Brain microvascular endothelial cell (primary cell): ENCODE measurements at places on chromosomes 3 and 15.

DNA sequence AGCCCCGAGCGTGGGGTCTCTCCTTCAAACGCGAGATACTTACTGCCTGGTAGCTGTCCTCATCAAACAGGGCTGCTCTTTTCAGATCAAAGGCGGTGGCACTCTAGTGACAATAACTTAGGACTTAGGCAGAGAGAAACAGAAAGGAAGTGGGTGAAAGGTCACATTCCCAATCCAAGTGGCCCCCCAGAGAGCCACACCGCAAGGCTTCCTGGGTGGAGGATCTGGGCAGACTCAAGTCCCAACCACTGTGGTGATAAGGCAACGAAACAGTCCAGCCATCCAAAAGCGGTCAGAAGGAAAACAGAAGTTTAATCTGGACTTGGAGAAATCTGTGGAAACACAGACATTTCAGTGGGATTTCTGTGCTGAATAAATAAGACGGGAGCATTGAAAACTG, 227.2 kb downstream of the ADAMTS17 start:
- peak; percentile 70 for DNase-seq

DNA sequence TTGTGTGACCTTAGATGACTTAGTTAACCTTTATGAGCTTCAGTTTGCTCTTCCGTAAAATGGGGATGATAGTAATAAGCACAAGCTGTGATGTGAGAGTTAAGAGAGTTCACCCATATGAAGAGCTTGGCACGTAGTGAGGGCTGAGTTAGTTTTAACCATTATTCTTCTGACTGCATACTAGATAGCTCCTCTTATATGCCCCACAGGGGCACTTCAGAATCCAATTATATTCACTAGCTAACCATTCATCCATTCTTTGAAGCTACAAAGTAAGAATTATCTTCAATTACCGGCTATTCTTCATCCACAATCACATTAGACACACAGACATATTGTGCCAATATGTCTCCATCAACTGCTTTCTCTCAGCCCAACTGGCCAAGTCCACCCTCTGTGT, 159.0 kb upstream of the STT3B start:
- DNase-seq: no peak

DNA sequence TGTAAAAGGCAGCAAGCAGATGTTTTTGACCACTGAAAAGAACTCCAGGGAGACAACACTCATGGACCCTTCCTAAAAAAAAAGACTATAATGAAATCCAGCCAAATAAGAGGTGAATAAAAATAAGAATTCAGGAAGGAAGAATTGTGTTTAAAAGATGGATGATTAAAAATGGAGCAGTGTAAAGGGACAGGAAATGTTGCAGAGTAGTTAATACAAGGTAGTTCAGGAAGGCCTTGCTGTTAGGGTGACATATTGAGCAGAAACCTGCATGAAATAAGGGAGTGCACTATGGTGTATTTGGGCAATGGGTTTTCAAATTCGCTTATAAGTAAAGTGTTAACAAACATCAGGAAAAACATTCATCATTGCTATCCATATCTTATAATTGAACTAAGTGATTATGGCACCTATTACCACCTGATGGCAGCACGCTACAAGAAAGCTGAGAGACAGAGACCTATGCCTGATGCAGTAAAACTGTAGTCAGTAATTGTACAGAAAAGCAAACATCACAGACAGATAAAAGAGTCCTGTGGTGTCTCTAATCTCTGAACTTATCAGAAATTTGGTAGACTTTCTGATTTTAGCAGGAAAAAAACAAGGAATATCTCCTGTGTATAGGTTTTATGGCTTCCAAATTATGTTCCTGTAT, 5.8 kb upstream of the DBR1 start:
- DNase-seq: peak; percentile 57

GRCh38 chr3:37905987-37906674, 44.5 kb downstream of the CTDSPL start:
- peak; percentile 22 for DNase-seq

- DNase-seq: no peak
Measured at GRCh38 chr3:173238091-173238490, 97.1 kb upstream of the SPATA16 start.

DNA sequence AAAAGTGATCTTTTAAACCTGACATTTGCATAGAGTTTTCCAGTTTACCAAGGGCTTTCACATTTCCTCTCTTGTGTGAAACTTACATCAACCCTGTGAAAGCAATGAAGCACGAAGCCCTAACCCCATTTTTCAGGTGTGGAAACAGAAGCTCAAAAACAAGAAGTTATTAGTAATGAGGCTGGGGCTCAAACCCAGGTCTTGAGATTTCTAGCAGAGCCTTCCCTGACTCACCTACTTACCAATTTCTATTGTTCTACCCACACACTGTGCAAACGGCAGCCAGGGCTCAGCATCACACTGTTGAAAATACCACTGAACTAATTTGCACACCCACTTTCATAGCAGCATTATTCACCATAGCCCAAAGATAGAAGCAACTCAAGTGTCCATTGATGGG, 117.8 kb upstream of the IGF1R start:
- DNase-seq: no peak

GRCh38 chr15:68631601-68632051, 52.8 kb downstream of the CORO2B start:
- no peak for DNase-seq

DNA sequence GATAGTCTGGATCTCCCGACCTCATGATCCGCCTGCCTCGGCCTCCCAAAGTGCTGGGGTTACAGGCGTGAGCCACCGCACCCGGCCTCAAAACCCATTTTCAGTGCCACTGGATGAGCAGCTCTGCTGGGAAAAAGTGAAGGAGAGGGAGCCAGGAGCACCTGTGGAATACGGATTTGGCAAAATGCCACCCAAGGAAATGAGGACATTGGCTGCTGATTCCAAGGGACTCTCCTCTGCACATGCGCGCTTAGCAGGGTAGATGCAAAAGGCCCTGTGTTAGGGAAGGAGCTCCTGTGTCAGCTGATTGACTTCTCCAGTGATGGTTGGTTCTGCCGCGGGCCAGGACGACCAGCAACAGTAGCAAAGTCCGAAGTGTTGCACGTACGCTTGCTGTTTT, 43.4 kb upstream of the IGF1R start:
- no peak for DNase-seq

DNA sequence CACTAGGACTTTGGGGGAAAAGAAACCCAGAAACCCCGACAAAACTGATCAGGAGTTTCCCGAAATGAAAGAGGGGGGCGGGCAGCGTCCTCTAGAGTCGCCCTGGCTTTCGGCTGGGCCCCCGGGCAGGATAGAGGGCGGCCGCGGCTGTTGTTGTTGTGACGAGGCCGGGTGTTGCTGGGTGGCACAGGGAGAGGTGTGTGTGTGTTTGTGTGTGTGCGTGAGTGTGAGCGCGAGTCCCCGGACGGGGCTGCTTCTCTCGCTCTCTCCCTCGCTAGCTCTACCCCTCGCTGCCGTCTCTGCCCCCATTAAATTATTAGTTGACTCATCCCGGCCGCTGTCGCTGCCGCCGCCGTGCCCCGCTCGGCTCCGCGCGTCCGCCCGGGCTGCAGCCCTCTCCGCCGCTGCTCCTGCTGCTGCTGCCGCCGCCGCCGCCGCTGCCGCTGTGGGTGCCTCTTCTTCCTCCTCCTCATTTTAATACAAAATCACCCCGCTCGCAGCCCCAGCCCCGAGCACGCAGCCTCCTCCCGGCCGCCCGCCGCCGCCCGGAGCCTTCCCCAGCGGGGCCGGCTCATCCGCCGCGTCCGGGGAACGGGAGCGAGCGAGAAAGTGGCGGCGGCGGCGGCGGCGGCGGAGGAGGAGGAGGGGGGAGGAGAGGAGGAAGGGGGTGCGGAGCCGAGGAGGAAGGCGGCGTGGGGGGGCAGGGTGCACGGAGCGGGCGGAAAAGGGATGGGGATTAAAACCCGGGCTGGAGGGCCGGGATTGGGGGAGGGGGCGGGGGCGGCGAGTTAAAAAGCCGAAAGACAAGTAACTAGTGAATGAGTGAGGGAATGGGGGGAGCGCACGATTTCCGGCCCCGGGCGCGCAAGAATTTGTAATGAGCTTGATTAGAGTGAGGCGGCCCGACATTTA, at the start of gene SATB1:
Gene SATB1, minus strand, starts transcription at position 611 of the 912 bp plus-strand sequence. CDS start 4,372 bp downstream, outside the sequence.
- peak; percentile 47 for DNase-seq

DNA sequence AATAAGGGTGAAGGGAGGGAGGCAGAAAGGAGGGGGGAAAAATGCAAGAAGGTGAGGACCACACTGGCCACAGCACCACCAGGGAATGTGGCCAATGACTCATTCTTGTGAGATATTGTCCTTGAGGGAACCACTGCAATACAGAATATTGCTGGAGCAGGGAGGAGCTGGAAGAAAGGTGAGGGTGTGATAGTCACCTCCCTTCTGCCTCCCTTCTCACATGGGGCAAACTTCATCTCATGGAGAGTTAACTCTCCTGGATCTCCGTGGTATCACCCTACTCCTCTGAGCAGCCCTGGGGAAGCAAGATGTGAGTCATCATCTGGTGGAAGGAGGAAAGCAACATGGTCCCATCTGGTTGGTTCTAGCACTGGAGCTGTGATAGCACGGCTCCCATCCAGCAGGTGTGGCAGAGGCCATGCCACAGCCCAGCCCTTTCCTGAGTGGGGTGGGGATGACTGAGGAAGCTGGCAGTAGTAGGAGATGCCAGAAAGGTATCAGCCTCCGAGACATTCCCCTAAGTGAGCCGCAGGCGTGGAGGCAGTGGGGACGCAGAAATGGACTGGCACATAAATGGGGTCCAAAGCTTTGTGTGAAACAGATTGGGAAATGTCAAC, 115.9 kb upstream of the LPP start:
- no peak for DNase-seq

- no peak for DNase-seq
Measured at GRCh38 chr3:130256821-130257340, 88.6 kb upstream of the COL6A5 start.

DNA sequence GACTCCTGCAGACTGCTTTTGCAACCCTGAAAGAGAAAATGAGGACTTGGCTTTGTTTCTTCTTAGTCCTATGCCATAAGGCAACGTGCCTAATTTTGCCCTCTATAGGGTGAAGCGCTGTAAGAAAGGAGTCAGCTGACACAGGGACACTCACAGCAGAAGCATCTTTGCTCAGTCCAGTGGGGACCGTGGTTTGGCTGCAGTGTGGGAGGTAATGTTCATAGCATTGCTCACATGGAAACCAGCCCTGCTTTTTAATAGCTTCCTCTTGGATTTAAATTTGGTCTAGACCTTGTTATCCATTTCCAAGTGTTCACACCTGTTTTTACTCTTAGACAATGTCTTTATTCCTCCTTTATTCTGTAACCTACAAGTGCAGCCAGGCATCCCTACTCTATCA, 1032.1 kb downstream of the NTRK3 start:
- no peak for DNase-seq

- DNase-seq: peak; percentile 9
Measured at GRCh38 chr3:78751266-78751665, 1016.5 kb downstream of the ROBO1 start.

- peak; percentile 69 for DNase-seq
Measured at GRCh38 chr3:175430983-175431773, 572.0 kb downstream of the NAALADL2 start.

- peak; percentile 62 for DNase-seq
Measured at GRCh38 chr15:72312605-72313447, 7.1 kb downstream of the CELF6 start.

DNA sequence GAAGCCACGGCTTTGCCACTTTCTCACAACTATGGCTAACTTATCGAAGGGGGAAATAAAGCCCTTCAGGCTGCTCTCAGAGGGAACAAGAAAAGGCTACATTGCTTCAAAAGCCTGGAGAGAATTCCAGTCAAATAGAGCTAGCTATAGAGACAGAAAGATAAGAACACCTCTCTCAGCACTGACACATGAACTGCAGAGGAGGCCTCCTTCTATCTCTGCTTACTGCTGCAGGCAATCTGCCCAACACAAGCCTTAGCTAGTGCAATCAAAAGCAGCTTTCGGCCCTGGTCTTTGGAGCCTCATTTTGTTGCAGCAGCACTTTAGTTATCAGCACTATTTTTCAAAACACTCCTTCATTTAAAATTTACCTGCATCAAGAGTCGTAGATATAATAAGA, 118.4 kb upstream of the ROBO1 start:
- peak; percentile 21 for DNase-seq

DNA sequence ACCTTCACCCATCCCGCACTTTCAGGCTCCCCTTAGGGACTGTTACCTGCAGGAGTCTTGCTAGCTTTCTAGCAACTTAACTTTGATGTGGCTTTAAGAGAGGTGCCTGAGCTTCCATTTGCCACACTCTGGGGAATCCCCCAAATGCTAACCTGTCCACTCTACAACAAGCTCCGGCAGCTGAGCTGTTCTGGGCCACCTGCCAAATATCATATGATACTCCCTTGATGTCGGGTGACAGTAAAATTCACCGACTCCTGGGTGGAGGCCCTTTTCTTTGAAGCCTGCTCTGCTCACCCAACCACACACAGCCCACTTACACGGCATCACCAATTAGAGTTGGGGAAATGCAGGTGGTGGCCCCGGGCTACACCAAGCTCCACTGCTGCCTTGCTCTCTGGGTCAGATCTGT, 38.0 kb upstream of the XCR1 start:
- no peak for DNase-seq

DNA sequence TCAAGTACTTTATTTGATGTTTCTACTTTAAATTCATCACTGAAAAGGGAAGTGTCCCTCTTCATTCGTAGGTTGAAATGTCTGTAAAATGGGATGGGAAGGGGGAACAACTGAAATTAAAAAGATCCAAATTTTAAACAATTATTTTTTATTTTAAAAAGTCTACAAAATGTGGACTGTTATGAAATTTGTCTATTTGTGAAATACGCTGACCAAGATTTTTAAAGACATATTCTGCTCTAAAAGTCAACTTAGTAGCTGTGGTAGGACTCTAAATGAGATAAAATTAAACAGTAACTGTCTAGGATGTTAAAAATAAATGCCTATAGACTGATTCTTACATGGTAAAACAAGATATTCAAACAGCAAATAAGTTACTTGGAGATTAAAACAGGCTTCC, 67.3 kb downstream of the ADAM10 start:
- no peak for DNase-seq

- no peak for DNase-seq
Measured at GRCh38 chr15:78224023-78224411, 10.3 kb downstream of the ACSBG1 start.

GRCh38 chr15:52653431-52653964, 25.7 kb downstream of the ATOSA start:
- peak; percentile 86 for DNase-seq

GRCh38 chr3:27043328-27043955, 325.7 kb downstream of the NEK10 start:
- no peak for DNase-seq

DNA sequence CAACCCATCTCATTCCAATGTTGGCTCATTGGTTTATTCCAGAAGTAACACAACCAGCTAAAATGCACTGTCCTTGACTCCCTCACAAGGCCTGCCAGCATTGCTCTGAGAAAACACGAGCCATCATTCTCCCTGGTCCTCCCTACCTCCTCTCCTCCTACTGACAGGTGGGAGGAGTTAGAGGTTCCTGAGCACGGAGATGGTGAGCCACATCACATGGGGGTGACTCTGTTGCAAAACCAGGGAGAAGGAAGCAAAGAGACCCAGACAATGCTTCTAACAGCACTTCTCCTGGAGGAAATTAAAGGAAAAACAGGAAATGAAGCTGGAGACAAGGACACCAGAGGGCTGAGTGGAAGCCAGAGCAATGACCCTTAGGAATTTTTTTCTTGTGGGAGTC, 667.4 kb downstream of the NTRK3 start:
- DNase-seq: no peak
